Mesangial cell (primary cell): ENCODE measurements at places on chromosomes 7 and 10. TPM values are rescaled to one million over a fixed set of nuclear protein-coding genes. Genes with fewer than 3 reads are reported as not detected.

Gene TEX36
- not detected in 2 replicates for total RNA-seq

Gene BMPER
- total RNA-seq, result 0.51 and 2.6 TPM in 2 replicates

Gene SPDYE9
- total RNA-seq, result not detected in 2 replicates

Gene OPN1SW
- total RNA-seq, result not detected in 2 replicates

Gene GJC3
- not detected in 2 replicates for total RNA-seq

Gene GPR26
- not detected in 2 replicates for total RNA-seq

Gene WNT16
- total RNA-seq, result 0.13 TPM in 1 of 2 replicates, not detected in the other

Gene SNX8
- total RNA-seq, result 28.7 and 31.8 TPM in 2 replicates

Gene CALCR
- not detected in 2 replicates for total RNA-seq

Gene NRF1
- total RNA-seq, result 10.4 and 14.3 TPM in 2 replicates

Gene GRID2IP
- under 0.01 and 0.25 TPM in 2 replicates for total RNA-seq

Gene CHAT
- not detected in 2 replicates for total RNA-seq

Gene DYNC1I1
- 0.16 and 0.38 TPM in 2 replicates for total RNA-seq

Gene ALDH18A1
- 71.7 and 73.2 TPM in 2 replicates for total RNA-seq

Gene PDE6C
- not detected in 2 replicates for total RNA-seq

Gene GNGT1
- total RNA-seq, result not detected in 2 replicates

Gene MSMB
- total RNA-seq, result not detected in 2 replicates

Gene CNPY1
- not detected in 2 replicates for total RNA-seq

Gene TMEM213
- total RNA-seq, result not detected in 2 replicates

Gene FLNC
- total RNA-seq, result 232 and 267 TPM in 2 replicates

Gene PUS7
- 10.1 and 19.7 TPM in 2 replicates for total RNA-seq

Gene ECHDC3
- 22.2 and 26.7 TPM in 2 replicates for total RNA-seq

Gene SLC25A28
- total RNA-seq, result 14.5 and 15.3 TPM in 2 replicates

Gene NAT16
- not detected in 2 replicates for total RNA-seq

Gene FIS1
- 175 and 218 TPM in 2 replicates for total RNA-seq

Gene RAMP3
- total RNA-seq, result not detected in 2 replicates

Gene RAPGEF5
- 0.16 and 0.51 TPM in 2 replicates for total RNA-seq

Gene AOAH
- total RNA-seq, result 0.38 and 0.49 TPM in 2 replicates

Gene TUBB8
- 0.25 and 0.33 TPM in 2 replicates for total RNA-seq

Gene NUTM2E
- total RNA-seq, result under 0.01 TPM in 1 of 2 replicates, not detected in the other

Gene SPDYE2
- not detected in 2 replicates for total RNA-seq

Gene TYW1B
- total RNA-seq, result 0.76 and 0.98 TPM in 2 replicates

Gene MKI67
- total RNA-seq, result 3.3 and 75.6 TPM in 2 replicates

Gene SLC26A5
- total RNA-seq, result not detected in 2 replicates

Gene KNDC1
- total RNA-seq, result 0.16 TPM in 1 of 2 replicates, not detected in the other

Gene TACR2
- 0.16 TPM in 1 of 2 replicates, not detected in the other for total RNA-seq

Gene WIPF3
- under 0.01 and 0.25 TPM in 2 replicates for total RNA-seq

Gene OR2A7
- total RNA-seq, result 1.1 and 2.2 TPM in 2 replicates

Gene LIPN
- not detected in 2 replicates for total RNA-seq

Gene ASB10
- total RNA-seq, result not detected in 2 replicates

Gene PALD1
- 2.6 and 3.9 TPM in 2 replicates for total RNA-seq

Gene PFKP
- 276 and 484 TPM in 2 replicates for total RNA-seq

Gene CLDN12
- total RNA-seq, result 22.2 and 31.8 TPM in 2 replicates

Gene ENTPD1
- 0.13 and 0.16 TPM in 2 replicates for total RNA-seq

Gene STEAP1B
- total RNA-seq, result 0.13 and 0.65 TPM in 2 replicates

Gene CUBN
- total RNA-seq, result 0.16 and 0.25 TPM in 2 replicates

Gene VWA2
- 0.13 TPM in 1 of 2 replicates, not detected in the other for total RNA-seq

Gene SPDYE1
- total RNA-seq, result not detected in 2 replicates

Gene STK31
- total RNA-seq, result not detected in 2 replicates

Gene OR2A5
- total RNA-seq, result not detected in 2 replicates

Gene CLCN1
- total RNA-seq, result not detected in 2 replicates

Gene SPDYE5
- not detected in 2 replicates for total RNA-seq

Gene HOXA7
- total RNA-seq, result 16.8 and 26.6 TPM in 2 replicates

Gene DPYSL4
- total RNA-seq, result 0.98 and 5.3 TPM in 2 replicates

Gene SPOCK2
- 17.8 and 103 TPM in 2 replicates for total RNA-seq

Gene FAM149B1
- 7.7 and 12.5 TPM in 2 replicates for total RNA-seq
